ENCODE measurements at places on chromosomes 12 and 14.

DNA sequence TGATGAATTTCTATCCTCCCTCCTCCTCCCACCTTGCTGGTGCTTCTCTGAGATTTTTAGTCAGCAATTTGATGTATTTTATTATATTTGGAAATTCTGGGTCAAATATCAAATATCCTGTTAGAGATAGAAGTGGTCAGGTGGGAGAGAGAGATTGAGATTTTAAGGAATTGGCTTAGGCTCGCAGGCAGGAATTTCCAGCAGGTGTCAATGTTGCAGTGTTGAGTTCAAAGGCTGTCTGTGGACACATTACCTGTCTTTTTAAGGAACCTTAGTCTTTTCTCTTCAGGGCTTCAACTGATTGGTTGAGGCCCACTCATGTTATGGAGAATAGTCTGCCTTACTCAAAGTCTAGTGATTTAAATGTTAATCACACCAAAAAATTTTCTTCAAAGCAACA, 457.3 kb downstream of the FLRT2 start:
- no peak for DNase-seq

- DNase-seq = peak; percentile 36
Observed at GRCh38 chr12:110585231-110585799, 2.2 kb upstream of the PPTC7 start.

GRCh38 chr12:1859643-1860042, 39.3 kb downstream of the LRTM2 start:
- DNase-seq = no peak

DNA sequence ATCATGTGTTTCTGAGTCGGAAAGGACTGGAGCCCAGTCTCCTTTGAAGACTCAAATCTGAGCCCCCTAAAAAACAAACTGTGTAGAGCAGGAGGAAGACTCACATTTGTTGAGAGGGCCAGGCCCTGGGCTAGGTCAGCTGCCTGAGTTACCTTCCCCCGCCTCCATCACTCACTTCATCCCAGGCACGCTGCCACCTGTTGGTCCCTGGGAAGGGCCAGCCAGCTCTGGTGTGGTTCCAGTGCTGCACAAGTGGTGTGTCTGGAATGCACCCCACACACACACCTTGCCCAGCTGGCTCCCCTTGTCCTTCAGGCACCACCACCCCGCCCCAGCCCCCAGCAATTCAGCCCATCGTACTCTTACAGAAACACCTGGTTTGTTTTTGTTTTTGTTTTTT, 9.0 kb downstream of the MVK start:
- DNase-seq = no peak

All from activated naive CD4-positive, alpha-beta T cell treated with Interleukin-2 at 50 U/mL for 16 hours (primary cell).